ENCODE measurements at places on chromosomes 11 and 22.

- DNase-seq, result no peak
These were observed 4485.9 kb upstream of the OR11H1 start for GRCh38 chr22:11042116-11042515.

GRCh38 chr11:48109046-48109666 lies 107.5 kb upstream of the OR4B1 start:
- peak; percentile 57 for DNase-seq

GRCh38 chr11:2530131-2530854 lies 85.5 kb downstream of the KCNQ1 start:
- no peak for DNase-seq

GRCh38 chr11:117925198-117925925 lies 3.8 kb downstream of the TMPRSS13 start:
- DNase-seq, result no peak

- DNase-seq, result no peak
These were observed 17.7 kb downstream of the MOGAT2 start for GRCh38 chr11:75735181-75735845.

- DNase-seq, result no peak
These were observed 32.2 kb downstream of the SBF2 start for GRCh38 chr11:10261821-10262220.

- DNase-seq, result no peak
These were observed 350.3 kb downstream of the SHANK2 start for GRCh38 chr11:70901951-70902521.

GRCh38 chr22:29269230-29269604 lies 1.1 kb downstream of the EWSR1 start:
- DNase-seq, result no peak

GRCh38 chr22:36243986-36244385 lies 4.7 kb upstream of the APOL2 start:
- no peak for DNase-seq

DNA sequence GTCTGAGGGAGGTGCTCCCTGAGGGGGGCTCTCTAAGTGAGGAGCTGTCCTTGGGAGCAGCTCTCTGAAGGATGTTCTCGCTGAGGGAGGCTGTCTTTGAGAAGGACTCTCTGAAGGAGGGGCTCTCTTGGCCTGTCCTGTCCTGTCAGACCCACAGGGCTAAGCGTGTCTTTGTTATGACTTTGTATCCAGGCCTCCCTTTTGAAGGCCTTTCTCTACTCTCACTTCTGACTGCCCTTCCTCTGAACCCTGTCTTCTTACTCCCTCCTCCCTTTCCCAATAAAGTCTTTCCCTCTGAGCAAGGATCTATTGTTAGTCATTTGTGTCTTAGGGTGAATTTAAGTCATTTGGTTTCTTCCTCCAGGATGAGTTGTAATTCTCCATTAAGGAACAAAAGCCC lies 330.1 kb upstream of the PLET1 start:
- no peak for DNase-seq

DNA sequence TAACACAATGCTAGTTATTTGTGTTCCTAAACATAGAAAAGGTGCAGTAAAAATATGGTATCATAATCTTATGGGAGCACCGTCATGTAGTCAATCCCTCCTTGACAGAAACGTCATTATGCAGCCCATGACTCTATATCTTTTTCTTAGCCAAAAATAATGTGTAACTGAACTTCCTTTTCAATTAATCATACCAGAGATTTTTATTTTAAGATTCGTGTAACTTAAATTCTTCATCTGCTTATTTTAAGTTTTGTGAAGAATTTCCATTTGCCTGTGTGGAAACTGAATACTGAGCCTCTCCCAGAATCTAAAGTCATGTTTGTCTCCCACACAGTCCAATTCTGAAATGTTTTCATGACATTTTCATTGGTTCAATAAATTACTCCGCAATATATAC lies 699.1 kb downstream of the KCNA4 start:
- DNase-seq, result no peak

DNA sequence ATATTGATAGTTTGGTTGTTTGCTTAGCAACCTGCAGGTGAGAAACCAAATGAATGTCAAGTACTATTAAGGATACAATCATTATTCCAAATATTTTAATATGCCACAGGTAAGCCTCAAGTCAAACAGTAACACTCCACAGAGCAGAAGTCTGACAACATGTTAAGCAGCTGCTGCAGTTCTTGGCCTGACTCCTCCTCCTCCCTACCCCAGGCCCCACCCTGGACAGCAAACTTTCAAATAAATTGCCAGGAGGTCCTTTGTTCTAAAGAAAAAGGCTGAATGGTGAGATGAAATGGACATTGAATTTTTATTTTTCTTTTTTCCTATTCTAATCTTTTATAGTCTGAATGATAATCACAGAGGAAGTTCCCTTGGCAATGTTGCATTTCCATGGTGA lies 260.0 kb upstream of the POU2AF2 start:
- DNase-seq, result no peak

GRCh38 chr11:112085822-112086421 lies 634 bp downstream of the TIMM8B start:
- DNase-seq, result peak; percentile 52

GRCh38 chr22:45441138-45441537 lies 27.6 kb downstream of the RIBC2 start:
- DNase-seq, result peak; percentile 14

GRCh38 chr11:122833846-122834464 lies 4.3 kb upstream of the CRTAM start:
- DNase-seq, result no peak

DNA sequence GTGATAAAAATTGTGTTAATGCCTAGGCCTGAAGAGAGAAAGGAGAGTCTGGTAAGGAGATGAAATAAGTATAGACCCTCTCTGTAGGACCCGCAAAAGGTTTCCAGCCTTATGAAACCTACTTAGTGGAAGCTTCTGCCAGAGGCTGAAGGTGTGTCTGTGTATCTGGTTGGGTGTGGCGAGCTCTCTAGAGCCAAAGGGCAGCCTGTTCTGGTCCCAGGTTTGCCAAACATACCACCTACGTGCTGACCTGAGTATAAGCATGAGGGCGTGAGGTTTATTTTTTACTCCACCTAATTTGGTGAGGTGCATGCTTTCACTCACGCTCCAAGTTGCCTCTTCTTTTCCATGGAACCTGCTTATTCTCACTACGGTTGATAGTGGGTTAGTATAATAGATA lies 5.6 kb downstream of the CSTPP1 start:
- DNase-seq, result no peak

- DNase-seq, result no peak
These were observed 199.6 kb upstream of the ZBED5 start for GRCh38 chr11:11057472-11057854.

DNA sequence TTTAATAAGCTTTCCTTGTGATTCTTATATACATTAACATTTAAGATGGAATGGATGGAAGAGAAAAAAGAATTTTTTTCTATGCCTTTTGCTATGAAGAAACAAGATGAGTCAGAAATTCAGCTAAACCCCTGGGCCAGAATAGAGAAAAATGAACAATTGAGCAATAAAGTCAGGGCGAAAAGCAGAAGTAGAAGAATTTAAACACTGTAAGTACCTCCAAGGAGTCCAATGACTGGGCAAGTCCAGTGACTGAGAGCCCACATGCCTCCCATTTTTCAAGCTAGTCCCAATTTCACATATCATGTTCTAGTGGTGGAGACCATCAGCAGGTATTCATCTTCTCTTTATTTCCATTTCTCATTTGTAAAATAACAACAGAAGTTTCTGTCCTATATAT lies 18.6 kb upstream of the APLP2 start:
- DNase-seq, result no peak

Measured in germinal center (tissue), 1 donor.